ENCODE measurements at places on chromosomes 4 and X. TPM values are rescaled to one million over a fixed set of nuclear protein-coding genes. Genes with fewer than 3 reads are reported as not detected.

Gene RTL3
- not detected for total RNA-seq

Gene MAGEA12
- not detected for total RNA-seq

Gene FATE1
- total RNA-seq: not detected

Gene TLR2
- 0.77 TPM for total RNA-seq

Gene ARHGAP6
- total RNA-seq: 6.9 TPM

Gene DDIT4L
- total RNA-seq: 6.4 TPM

Gene SCML2
- 1.8 TPM for total RNA-seq

Gene CITED1
- 0.17 TPM for total RNA-seq

DNA sequence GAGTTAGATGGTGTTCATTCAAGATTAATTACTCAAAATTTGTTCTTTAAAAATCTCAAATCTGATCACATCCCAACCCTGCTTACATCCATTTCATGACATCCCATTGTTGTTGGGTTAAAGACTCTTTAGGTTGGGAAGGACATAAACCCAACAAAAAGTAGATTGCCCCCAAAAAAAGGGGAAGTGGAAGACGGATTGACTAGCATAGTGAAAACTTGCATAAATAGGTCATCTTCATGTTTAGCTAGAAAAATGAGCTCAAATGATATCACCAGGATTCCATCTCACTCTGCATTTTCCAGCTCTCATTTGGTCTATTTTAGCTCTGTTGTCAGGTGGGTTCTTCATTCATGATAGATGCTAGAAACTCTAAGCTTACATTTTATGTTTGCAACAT is 18.5 kb upstream of the TET2 start:
- DNase-seq: no peak

DNA sequence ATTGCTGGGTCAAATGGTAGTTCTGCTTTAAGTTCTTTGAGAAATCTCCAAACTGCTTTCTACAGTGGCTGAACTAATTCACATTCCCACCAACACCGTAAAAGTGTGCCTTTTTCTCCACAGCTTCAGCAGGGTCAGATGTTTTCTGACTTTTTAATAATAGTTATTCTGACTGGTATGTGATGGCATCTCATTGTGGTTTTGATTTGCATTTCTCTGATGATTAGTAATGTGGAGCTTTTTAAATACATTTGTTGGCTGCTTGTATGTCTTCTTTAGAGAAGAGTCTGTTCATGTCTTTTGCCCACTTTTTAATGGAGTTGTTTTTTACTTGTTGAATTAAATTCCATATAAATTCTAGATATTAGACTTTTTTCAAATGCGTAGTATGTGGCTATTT is 257.5 kb upstream of the ANKRD50 start:
- peak; percentile 84 for DNase-seq

- DNase-seq: no peak
These were observed 4.5 kb downstream of the EVC2 start for GRCh38 chr4:5703831-5704230.

- DNase-seq: no peak
These were observed 972.7 kb upstream of the AGA start for GRCh38 chr4:178414881-178415446.

DNA sequence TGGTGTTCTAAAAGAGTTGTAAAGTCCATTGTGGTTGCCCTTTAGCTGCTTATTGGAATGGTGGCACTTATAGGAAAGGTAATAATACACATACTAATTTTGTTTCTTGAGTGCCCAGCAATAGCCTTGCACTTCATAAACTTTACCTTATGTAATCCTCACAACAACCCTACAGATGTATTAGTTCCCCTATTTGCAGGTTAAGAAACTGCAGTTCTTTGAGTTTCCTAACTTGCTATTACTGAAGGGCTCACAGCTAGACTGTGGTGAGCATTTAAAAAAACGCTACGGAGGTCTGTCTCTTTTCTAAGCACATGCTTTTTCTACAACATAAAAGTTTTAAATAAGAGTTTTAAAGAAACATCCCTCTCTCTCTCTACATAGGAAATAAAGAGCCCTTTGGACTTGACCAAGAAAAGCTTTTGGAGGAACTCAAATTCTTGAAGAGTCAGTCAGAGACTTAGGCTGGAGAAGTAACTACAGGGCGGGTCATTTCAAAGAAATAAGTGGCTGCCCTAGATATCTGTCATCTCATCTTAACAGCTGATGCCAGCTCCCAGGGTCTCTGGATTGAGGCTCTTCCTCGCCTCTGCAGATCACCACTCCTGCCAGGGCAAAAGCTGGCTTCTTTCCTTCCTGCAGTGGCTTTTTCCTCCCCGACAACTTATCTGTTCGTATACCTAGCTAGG is 42.0 kb upstream of the FBXW7 start:
- no peak for DNase-seq

GRCh38 chr4:138958519-138958918 is 57.1 kb upstream of the NOCT start:
- no peak for DNase-seq

GRCh38 chr4:63492515-63492914 is 916.7 kb downstream of the TECRL start:
- no peak for DNase-seq

- no peak for DNase-seq
These were observed 108.4 kb upstream of the BMP2K start for GRCh38 chr4:78667764-78668163.

DNA sequence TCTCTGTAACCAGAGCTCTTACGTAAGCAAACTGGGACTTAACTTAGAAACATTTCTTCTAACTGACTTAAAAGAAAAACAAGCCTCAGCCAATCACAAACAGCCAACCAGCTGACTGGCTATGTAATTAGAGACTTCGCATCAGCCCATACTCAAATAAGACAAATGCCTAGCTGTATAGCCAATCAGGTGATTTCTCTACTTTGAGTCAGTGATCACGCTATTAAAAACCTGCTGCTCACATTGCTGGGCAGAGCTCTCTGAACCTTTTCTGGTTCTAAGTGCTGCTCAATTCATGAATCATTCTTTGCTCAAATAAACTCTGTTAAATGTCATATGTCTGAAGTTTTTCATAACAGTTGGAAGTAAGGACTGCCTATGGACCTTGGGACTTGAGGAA is 9.9 kb upstream of the SMIM10L2A start:
- peak; percentile 27 for DNase-seq

DNA sequence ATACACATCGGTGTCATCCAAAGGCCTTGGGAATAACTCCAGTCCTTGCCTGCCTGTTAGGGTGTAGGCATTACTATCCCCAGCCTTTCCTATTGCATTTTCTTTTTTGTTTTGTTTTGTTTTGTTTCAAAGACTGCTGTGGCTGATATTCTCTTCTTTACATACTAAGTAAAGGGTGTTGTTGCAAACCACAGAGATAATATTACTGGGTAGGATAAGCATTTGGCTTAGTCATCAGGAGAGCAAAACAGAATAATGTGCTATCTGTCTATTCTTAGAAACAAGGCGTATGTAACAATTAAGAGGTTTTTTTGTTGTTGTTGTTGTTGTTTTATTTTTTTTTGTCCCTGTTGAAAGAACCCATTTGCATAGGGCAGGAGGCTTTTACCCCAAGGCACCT is 41.8 kb downstream of the UGT2B28 start:
- peak; percentile 43 for DNase-seq

- DNase-seq: no peak
These were observed 67.8 kb downstream of the USP38 start for GRCh38 chr4:143252478-143252877.

GRCh38 chr4:141705747-141706377 is 69.5 kb downstream of the IL15 start:
- DNase-seq: peak; percentile 17

DNA sequence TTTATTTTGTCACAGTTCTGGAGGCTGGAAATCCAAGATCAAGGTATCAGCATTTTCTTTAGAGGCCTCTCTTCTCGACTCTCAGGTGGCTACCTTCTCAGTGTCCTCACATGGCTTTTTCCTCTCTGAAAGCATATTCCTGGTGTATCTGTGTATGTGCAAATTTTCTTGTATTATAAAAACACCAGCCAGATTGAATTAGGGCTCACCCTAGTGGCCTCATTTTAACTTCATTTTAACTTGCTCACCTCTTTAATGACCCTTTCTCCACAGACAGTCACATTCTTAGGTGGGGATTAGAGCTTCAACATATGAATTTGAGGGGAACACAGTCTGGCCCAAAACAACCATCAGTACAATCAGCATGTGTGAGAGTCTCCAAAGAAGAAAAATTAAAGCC is 542.4 kb upstream of the FAM241A start:
- peak; percentile 11 for DNase-seq

GRCh38 chr4:153151535-153152455 is 52.4 kb upstream of the TRIM2 start:
- DNase-seq: peak; percentile 46

DNA sequence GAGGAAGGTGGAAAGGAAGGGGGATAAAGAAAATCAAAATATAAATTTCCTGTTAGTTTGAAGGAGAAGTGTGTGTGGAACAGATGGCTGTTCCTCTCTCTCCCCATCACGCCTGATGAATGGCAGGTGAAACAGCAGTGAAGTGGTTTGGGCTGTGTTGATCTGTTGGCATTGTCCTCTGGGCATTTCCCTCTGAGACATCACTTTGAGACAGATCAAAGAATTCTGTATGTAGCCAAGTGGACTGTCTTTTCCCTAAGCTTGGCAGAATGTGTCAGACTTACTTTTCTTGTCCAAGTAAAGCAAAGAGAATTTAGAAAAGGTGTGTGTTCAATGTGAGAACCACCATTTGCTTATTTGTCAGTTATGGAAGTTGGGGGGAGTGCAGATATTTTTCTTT is 47.5 kb downstream of the SEPTIN11 start:
- DNase-seq: no peak

DNA sequence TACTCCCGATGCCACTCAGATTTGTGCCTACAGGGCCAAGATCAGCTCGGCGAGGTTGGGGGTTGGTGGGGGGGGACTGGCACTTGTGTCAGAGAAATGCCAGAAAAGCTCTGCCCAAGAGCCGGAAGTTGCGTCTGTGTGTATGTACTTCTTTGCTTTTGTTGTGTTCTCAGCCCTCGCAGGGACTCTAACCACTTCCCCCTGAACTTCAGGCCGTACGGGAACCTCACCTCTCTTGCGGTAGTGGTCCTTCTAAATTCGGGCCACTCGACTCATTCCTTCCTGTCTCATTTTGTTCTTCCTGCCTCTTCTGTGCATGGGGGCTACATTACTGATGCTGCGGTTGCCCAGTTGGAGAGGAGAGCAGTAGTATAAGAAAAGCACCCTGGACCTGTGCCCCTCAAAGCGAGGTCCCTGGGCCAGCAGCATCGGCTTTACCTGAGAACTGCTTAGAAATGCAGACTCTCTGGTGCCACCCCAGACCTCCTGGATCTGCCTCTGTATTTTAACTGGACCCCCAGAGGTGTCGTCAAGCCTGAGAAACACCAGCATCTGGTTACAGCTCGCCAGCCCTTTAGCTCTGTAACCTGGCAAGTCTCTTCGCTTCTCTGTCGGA is 146.3 kb upstream of the RPS6KA3 start:
- DNase-seq: no peak

DNA sequence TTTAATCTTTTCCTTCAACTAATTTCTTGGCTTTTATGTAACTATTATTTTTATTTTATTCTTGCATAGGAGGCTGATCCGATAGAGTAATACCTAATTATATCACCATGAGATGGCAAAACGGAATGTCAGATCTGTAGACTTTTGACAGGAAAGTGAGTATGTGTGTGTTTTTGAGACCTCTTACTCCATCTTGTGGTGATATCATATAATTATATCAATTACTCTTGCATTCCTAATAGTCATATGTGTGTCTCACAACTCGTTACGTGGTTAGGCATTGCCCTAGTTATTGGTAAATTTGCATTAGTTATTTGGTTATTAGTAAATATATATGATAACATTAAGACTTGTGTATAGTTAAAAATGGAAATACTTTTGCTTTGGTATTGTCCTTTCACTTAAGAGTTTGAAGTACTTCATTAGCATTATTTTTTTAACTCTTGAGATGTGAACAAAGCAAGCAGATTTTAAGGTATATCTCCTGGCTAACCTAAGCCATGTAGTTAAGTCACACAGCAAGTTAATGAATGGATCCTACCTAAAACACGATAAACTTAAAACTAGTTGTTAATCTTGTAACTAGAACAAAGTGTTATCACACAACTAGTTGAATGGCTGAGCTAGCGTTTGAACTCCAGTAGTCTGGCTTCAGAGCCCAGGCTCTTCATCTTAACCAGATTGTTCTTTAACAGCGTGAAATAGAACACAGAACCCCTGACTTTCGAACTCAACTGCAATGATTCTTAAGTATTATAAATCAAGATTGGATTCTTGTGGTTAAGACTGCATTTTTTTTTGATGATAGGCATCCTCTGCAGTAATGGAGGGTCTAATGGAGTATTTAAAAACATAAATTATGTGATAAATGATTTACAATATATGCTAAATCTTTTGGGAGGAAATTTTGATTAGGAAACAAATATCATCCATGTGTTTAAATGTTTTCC is 67.1 kb downstream of the PGRMC2 start:
- DNase-seq: peak; percentile 88

GRCh38 chr4:32037399-32037798 is 1317.2 kb downstream of the PCDH7 start:
- no peak for DNase-seq

Data from fibroblast of lung (primary cell).